ENCODE measurements at places on chromosomes 2 and 18. TPM values are rescaled to one million over a fixed set of nuclear protein-coding genes. Genes with fewer than 3 reads are reported as not detected.

GRCh38 chr18:68427951-68428401 is 286.9 kb downstream of the TMX3 start:
- H3K36me3 ChIP-seq: no peaks in the 10 kb centered on the region
- DNase-seq: peak; percentile 79
- H3K27ac ChIP-seq: peak overlapping the region; percentile 53
- H3K27me3 ChIP-seq: no peaks in the 10 kb centered on the region
- peaks cover 6% of the 10 kb centered on the region for H3K4me1 ChIP-seq

GRCh38 chr2:198757069-198757468 is 700.7 kb downstream of the SATB2 start:
- H3K27me3 ChIP-seq: no peaks in the 10 kb centered on the region
- H3K36me3 ChIP-seq: no peaks in the 10 kb centered on the region
- H3K4me3 ChIP-seq: no peak overlapping the region

DNA sequence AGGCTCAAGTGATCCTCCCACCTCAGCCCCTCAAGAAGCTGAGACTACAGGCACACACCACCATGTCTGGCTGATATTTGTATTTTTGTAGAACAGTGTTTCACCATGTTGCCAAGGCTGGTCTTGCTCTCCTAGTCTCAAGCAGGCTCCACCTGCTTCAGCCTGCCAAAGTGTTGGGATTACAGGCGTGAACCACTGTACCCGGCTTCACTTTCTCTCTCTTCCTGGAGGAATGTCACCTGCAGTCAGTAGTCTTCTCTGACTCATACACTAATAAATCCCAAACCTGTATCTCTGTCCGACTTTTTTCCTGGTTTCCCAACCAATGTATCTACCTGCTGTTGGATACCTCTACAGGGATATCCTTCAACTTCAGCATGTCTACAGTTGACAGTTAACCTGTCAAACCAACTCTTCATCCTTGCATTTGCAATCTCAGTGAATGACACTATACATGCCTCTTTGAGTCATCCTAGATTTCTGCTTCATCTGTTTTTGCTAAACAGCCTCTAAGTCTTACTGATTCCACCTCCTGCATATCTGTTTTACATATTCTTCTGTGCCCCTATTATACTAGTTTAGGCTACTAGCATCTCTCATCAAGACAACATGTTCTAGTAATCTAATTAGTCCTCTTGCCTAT is 54.5 kb downstream of the RBBP8 start:
- no peaks in the 10 kb centered on the region for H3K27me3 ChIP-seq
- no peaks in the 10 kb centered on the region for H3K4me1 ChIP-seq
- H3K27ac ChIP-seq: no peak overlapping the region
- no peak overlapping the region for H3K4me3 ChIP-seq

- H3K4me3 ChIP-seq: peak within 1 kb of the TSS; percentile 71
- H3K36me3 ChIP-seq: peaks cover 6% of the 10 kb centered on the region
These were observed at the start of gene PXDN for GRCh38 chr2:1744446-1745170. Gene PXDN, minus strand, starts transcription at chr2:1744515. Its CDS starts 60 bp downstream, at chr2:1744455.

The CDH7 gene
- 0.98 TPM for total RNA-seq

The SERPINB2 gene
- 0.27 TPM for total RNA-seq

GRCh38 chr2:216944733-216945132 is 84.9 kb upstream of the TNP1 start:
- H3K36me3 ChIP-seq: no peaks in the 10 kb centered on the region
- H3K27me3 ChIP-seq: no peaks in the 10 kb centered on the region
- peaks cover 4% of the 10 kb centered on the region for H3K4me1 ChIP-seq

- no peak overlapping the region for H3K4me3 ChIP-seq
- no peaks in the 10 kb centered on the region for H3K36me3 ChIP-seq
- H3K27me3 ChIP-seq: no peaks in the 10 kb centered on the region
- H3K4me1 ChIP-seq: peaks cover 9% of the 10 kb centered on the region
- no peak overlapping the region for H3K27ac ChIP-seq
These were observed 454.6 kb upstream of the TRIB2 start for GRCh38 chr2:12261986-12262680.

The KCNG2 gene
- total RNA-seq: 0.44 TPM

- H3K4me1 ChIP-seq: no peaks in the 10 kb centered on the region
- H3K4me3 ChIP-seq: no peak overlapping the region
- DNase-seq: no peak
- no peaks in the 10 kb centered on the region for H3K36me3 ChIP-seq
- peak overlapping the region; percentile 31 for H3K27ac ChIP-seq
These were observed 30.1 kb upstream of the ATL2 start for GRCh38 chr2:38407111-38407682.

- H3K27me3 ChIP-seq: no peaks in the 10 kb centered on the region
- DNase-seq: no peak
- H3K4me1 ChIP-seq: no peaks in the 10 kb centered on the region
These were observed 257.8 kb upstream of the STON1 start for GRCh38 chr2:48272199-48272598.

GRCh38 chr2:127089478-127090235 is 17.3 kb downstream of the BIN1 start:
- no peak overlapping the region for H3K4me3 ChIP-seq
- DNase-seq: no peak

The RNF152 gene
- 8.1 TPM for total RNA-seq

DNA sequence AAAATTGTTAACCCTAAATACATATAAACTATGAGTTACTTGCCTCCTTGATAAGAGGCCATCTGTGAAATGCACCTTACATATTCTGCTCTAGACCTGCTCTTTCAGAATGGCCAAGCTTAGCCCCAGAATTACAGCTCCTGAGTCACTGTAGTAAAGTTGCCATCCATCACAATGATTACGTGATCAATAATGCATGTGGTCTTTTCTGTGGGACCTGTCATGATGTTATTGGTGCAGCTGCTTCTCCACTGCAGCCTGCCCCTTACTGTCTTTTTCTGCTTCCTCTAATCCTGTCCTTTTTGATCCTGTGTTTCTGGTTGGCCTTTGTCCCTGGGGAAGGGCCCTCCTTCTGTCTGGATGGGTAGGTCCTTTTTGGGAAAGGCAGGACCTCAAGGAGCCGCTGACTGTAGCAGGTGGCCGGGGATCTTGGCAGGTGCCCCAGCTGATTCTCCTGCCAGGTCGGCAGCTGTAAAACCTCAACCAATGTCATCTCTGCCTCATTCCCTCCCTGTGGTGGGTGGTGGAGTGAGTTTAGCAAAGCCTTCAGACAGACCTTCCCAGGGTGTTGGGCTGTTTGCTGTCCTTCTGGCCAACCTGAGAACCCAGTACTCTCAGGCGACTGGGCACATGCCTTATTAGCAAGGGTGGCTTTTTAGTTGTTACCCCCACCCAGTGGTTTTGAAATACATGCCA is 126.2 kb upstream of the EML6 start:
- no peak overlapping the region for H3K4me3 ChIP-seq
- no peak overlapping the region for H3K27ac ChIP-seq
- peaks cover 39% of the 10 kb centered on the region for H3K36me3 ChIP-seq
- no peaks in the 10 kb centered on the region for H3K27me3 ChIP-seq
- DNase-seq: peak; percentile 65
- peaks cover 49% of the 10 kb centered on the region for H3K4me1 ChIP-seq

DNA sequence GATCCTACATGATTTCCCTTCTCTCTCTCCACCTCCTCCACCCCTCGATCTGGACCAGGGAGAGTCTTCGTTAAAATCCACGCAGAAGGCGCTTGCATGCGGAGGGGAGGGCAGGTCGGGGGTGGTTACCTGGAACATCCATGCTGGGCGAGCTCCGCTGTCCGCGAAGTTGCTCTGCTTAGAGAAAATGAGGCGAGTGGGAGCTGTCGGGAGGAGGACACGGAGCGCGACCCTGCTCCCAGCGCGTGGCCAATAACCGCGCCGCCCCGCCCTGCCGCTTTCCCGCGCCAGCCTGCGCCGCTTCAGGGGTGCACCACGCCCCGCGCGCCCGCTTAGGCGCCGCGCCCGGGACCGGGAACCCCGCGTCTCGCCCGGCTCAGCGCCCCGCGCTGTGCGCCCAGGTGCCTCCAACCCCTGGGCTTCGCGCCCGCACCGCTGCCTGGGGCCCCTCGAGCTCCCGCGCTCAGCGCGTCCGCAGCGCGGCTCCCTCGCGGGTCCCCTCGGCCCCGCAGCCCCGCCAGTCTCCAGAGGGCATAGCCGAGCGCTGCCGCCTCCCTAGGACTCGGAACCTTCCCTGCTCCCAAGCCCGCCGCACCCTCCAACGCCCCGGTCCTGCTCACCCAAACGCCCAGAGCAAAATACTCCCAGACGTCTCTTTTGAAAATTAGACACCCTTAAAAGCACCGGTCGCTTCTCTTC is 636 bp downstream of the CBLN2 start:
- H3K27ac ChIP-seq: no peak overlapping the region
- no peaks in the 10 kb centered on the region for H3K36me3 ChIP-seq
- H3K4me3 ChIP-seq: peak overlapping the region; percentile 32
- H3K27me3 ChIP-seq: peaks cover 49% of the 10 kb centered on the region
- DNase-seq: no peak
- peaks cover 18% of the 10 kb centered on the region for H3K4me1 ChIP-seq

- no peak overlapping the region for H3K4me3 ChIP-seq
- DNase-seq: peak; percentile 56
- no peaks in the 10 kb centered on the region for H3K36me3 ChIP-seq
These were observed 302.2 kb upstream of the STON1 start for GRCh38 chr2:48227617-48228344.

DNA sequence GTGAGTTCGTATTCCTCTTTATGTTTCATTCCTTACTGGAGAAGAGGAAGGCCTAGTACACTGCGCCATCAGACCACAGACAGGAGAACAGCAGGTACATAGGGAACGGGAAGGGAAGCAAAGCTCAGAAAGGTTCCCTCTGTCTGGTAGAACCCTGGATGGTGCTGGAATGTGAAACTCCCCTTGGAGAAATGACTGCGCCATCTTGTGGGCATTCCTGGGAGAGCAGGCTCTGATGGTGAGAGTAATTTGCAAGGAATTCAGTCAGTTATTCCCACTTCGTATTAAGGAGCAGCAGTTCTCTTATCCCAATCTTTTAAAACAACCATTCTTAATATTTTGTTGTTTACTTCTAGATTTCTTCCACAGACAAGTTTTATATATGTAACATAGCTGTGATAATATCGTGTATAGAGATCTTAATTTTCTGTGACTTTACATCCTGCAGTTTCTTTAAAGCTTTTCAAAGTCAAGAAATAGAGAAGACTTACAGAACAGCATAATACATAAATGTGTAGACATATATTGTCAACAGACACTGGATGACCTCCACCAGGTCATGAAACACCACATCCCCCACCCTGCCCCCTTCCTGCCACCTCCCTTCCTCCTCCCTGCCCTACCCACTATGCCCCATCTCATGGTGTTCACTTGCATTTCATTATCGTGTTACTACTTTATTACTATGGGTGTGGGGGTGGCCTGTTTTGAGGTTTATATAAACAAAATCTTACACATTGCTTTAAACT is 83.9 kb downstream of the ARHGEF4 start:
- DNase-seq: peak; percentile 55
- no peaks in the 10 kb centered on the region for H3K36me3 ChIP-seq
- H3K27me3 ChIP-seq: peaks cover 23% of the 10 kb centered on the region
- H3K4me3 ChIP-seq: no peak overlapping the region

The UGT1A10 gene
- not detected for total RNA-seq

The CXCR1 gene
- not detected for total RNA-seq

The FNDC4 gene
- total RNA-seq: 11.0 TPM

- DNase-seq: peak; percentile 16
- H3K4me3 ChIP-seq: no peak overlapping the region
- H3K36me3 ChIP-seq: no peaks in the 10 kb centered on the region
- H3K4me1 ChIP-seq: no peaks in the 10 kb centered on the region
These were observed 55.6 kb upstream of the ACMSD start for GRCh38 chr2:134782792-134783191.

The MFF gene
- total RNA-seq: 65.0 TPM

The RNF144A gene
- total RNA-seq: 22.6 TPM

The RFX8 gene
- total RNA-seq: 1.9 TPM

GRCh38 chr2:216575465-216575864 is 57.8 kb upstream of the IGFBP2 start:
- no peaks in the 10 kb centered on the region for H3K27me3 ChIP-seq
- H3K36me3 ChIP-seq: no peaks in the 10 kb centered on the region
- H3K4me1 ChIP-seq: peaks cover 13% of the 10 kb centered on the region
- no peak overlapping the region for H3K4me3 ChIP-seq

DNA sequence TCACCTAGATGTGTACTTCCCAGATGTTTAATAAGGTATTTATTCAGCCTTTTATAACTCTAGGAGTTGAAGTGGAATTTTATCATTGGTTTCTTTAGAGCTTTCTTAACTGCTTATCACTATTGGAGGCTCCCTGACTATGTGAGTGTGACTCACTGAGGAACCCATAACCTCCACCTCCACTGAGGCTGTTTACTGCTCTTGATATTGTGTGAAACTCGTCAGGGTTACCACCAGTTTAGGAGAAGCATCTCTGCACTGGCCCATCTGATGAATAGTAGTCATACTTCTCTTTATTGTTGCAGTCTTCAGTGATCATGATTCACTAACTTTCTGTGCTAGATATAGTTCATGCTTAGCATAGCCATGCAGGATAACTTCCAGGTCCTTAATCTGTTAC is 79.6 kb upstream of the UBXN4 start:
- peaks cover 9% of the 10 kb centered on the region for H3K36me3 ChIP-seq
- H3K4me3 ChIP-seq: no peak overlapping the region

- H3K4me3 ChIP-seq: no peak overlapping the region
- H3K4me1 ChIP-seq: peaks cover 3% of the 10 kb centered on the region
- no peaks in the 10 kb centered on the region for H3K36me3 ChIP-seq
These were observed 222.9 kb downstream of the PTPRM start for GRCh38 chr18:7789856-7790552.

The BOK gene
- 35.3 TPM for total RNA-seq

- no peaks in the 10 kb centered on the region for H3K36me3 ChIP-seq
- peaks cover 60% of the 10 kb centered on the region for H3K4me1 ChIP-seq
- no peak overlapping the region for H3K4me3 ChIP-seq
- no peak for DNase-seq
- H3K27me3 ChIP-seq: no peaks in the 10 kb centered on the region
These were observed 67.9 kb upstream of the ST3GAL5 start for GRCh38 chr2:85956646-85957039.

The CRIM1 gene
- total RNA-seq: 20.4 TPM

- peak overlapping the region; percentile 3 for H3K27ac ChIP-seq
- H3K4me3 ChIP-seq: no peak overlapping the region
- H3K36me3 ChIP-seq: no peaks in the 10 kb centered on the region
- H3K4me1 ChIP-seq: peaks cover 20% of the 10 kb centered on the region
- no peaks in the 10 kb centered on the region for H3K27me3 ChIP-seq
These were observed 85.6 kb downstream of the EHD3 start for GRCh38 chr2:31319406-31320175.

GRCh38 chr2:32825291-32825712 is 121.5 kb upstream of the LTBP1 start:
- H3K27ac ChIP-seq: peak overlapping the region; percentile 38
- no peaks in the 10 kb centered on the region for H3K36me3 ChIP-seq

GRCh38 chr2:241706537-241706936 is 4.7 kb downstream of the ING5 start:
- H3K4me1 ChIP-seq: peaks cover 9% of the 10 kb centered on the region
- DNase-seq: no peak
- peaks cover 56% of the 10 kb centered on the region for H3K36me3 ChIP-seq

DNA sequence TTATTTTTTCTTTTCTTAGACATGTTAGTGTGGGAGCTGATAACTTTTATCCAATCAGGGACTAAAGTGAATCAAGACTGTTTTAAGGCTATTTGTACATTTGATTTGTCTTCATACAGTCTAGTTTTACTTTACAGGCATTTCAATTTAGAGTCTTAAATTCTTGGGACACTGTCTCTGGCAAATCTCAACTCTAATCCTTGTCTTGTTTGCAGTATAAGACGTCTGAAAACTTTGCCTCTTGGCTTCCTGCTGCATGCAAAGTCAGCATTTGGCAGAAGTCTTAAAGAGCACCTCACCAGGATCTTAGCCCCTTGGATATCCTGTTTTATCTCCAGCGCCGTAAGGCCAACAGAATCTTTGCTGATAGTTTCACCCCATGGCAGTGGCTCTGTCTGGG is 30.3 kb downstream of the SPOPL start:
- no peaks in the 10 kb centered on the region for H3K27me3 ChIP-seq
- peaks cover 8% of the 10 kb centered on the region for H3K36me3 ChIP-seq
- no peak overlapping the region for H3K4me3 ChIP-seq
- no peak overlapping the region for H3K27ac ChIP-seq

Measured in muscle of leg (tissue), 16 donors.